DMS79 treated with DMSO at 0.1 percent for 48 hours (cell line): ENCODE measurements at places on chromosomes 13 and 19.

DNA sequence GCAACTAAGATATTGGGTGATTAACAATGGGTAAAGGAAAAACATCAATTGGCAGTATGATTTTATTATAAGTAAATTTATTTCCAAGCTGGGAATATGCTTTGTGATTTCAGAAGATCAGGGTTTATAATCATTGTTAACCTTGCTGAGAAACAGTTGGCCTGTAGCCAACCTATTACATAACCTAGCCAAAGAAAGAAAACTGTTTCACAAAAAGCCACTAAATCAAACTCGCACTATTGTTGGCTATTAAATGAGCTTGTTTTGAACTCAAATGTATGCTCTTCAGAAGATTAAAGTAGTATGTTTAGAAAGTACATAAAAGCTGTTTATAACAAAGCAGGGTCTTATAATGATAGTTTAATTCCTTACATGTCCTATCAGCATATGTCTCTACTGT, 151.7 kb downstream of the LHFPL6 start:
- DNase-seq, result peak; percentile 41

- no peak for DNase-seq
Observed at GRCh38 chr19:55588738-55589137, 8.1 kb upstream of the ZNF579 start.

DNA sequence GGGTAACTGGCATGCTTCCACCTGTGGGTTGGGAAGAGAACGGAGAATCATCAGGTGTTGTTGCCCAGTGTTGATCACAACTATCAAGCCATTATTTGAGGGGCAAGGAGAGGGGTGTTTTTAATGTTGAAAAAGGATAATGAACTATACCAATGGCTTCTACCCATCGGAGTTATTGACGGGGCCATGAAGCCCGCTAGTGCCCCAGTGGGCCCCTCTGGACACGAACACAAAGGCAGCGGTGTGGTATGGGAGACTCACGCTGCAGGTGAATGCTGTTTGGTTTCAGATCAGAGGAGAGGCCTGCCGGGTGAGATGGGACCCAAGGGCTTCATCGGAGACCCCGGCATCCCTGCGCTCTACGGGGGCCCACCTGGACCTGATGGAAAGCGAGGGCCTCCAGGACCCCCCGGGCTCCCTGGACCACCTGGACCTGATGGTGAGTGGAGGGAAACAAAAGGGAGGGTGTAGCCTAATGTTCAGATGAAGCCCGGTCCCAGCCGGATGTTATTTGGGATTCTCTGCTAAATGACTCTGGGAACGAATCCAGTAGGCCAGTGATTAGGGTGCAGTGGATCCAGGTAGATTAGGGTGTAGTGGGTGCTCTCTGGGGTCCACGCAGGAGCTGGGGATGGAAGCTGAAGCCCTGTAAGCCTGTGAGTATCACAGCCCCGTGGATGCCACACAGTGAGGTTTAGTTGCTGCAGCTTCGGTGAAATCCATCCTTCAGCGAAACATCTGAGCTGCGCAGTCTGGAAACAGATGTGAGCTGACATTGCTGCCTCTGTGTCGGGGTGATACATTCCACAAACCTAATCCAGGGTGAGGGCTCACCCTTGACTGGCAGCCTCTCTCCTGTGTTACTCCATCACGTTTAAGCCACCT, 111.3 kb downstream of the RAB20 start:
- no peak for DNase-seq

- no peak for DNase-seq
Observed at GRCh38 chr13:33318744-33319143, 33.2 kb upstream of the STARD13 start.

- DNase-seq, result no peak
Observed at GRCh38 chr13:80050252-80050651, 290.7 kb downstream of the SPRY2 start.

GRCh38 chr13:55038230-55038629, 2009.6 kb downstream of the OLFM4 start:
- DNase-seq, result no peak

GRCh38 chr13:44575741-44576350, at the start of gene TSC22D1:
Gene TSC22D1 (minus strand): TSS chr13:44576330. CDS start chr13:44576074, 256 bp downstream.
- peak; percentile 64 for DNase-seq
